COR-L47 (cell line): ENCODE measurements at places on chromosomes 2 and 18.

- DNase-seq = no peak
Measured at GRCh38 chr2:62713837-62714236, 8.3 kb downstream of the EHBP1 start.

GRCh38 chr2:241814643-241815476 lies 5.9 kb downstream of the NEU4 start:
- no peak for DNase-seq

DNA sequence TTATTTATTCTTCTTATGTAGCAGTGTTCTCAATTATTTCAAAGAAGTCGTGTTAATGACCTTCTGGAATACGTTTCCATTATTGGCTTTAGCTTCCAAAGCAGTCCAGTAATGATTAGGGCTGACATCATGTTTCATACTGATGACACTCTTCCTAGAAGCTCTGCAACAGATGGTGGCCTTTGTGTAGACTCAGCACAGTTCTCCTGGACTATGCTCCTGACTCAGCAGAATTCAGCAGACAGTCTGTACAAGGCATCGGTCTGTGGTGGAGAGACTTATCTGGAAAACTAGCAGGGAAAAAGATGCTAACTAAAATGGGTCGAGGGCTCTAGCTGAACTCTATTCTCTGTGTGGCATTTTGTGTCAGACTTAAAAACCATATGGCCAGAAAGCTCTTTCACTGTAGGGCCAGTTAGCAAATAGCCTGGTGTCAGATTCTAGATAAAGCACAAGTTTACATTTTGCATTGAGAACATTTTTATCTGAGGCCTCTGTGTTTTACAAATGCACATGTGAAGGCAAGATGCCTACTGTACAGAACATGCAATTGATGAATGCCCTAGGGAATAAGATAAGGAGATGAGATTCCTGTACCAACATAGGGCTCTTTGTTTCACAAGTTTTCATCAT lies 35.1 kb downstream of the GULP1 start:
- DNase-seq = no peak

DNA sequence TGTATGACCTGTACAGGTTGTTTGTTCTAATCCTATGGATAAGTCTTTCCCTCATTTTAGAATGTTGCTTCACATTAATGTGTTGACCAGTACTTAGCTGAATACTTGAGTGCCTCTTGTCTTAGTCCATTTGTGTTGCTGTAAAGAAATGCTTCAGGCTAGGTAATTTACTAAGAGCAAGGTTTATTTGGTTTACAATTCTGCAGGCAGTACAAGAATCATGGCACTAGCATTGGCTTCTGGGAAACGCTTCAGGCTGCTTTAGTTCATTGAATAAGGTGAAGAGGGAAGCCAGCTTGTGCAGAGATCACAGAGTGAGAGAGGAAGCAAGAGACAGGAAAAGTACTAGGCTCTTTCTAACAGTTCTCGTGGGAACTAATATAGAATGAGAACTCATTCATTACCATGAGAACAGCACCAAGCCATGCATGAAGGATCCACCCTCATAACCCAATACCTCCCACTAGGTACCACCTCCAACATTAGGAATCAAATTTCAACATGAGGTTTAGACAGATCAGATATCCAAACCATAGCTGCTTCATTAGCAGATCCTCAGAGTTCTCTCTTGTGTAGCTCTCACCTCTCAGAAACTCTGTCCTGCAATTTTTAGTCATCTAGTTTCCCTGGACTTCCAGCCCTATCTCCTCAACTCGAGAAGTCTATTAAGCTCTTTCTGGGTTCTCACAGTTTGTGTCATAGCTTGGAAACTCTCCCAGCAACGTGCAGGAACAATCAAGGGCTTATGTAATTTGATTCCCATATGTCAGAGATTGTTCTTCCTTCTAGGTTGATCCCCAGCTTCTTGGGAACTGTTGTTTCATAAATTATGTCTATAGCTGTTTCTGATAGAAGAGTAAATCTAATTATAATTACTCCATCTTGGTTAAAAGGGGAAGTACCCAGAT lies 2082.3 kb upstream of the CELF4 start:
- DNase-seq = peak; percentile 22

DNA sequence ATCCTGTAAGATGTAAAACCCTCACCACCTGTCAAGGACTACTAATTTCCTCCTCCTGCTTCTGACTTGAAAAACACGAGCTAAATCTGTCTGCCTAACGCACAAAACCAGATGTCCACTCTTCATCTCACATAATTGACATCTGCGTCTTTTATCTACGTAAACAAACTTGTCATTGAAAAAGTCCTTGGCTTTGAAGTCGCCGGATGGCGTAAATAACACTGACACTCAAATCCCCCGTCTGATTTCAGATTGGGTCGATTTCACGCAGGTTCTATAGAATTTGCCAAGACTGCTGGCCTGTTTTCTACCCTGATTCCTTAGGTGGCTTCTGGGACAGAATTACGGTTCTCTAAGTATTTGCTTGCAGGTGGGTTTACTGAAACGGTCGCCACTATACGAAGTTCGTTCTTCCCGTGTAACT lies 539 bp upstream of the MOB4 start:
- no peak for DNase-seq

DNA sequence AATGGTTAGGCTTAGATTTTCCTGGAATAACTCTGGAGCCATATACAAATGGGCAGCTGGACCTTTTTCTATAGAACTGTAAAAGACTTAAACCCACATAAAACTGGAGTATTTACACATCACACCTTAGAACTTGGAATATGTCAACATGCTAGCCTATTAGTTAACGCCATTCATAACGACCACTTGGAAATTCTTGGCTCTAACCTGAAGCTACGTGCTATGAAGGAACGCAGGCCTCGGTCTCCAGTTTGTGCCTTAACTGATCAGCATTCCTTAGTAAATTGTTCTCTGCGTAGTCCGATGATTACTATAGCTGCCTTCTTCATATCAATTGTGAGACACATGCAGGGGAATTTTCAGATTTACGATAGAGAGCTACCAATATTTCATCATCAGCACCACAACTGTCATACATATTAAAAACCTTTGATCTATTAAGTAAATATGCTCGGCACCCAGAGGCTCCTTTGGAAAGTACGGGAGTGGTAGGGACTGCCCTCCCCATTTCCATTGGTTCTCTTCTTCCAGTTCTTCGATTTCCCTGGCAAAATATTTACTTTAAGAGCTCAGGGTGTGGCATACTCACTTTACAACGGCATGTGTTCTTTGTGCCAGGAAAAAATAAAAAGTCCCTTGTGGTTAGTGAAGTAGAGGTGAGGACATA lies 17.5 kb upstream of the CCL20 start:
- no peak for DNase-seq

DNA sequence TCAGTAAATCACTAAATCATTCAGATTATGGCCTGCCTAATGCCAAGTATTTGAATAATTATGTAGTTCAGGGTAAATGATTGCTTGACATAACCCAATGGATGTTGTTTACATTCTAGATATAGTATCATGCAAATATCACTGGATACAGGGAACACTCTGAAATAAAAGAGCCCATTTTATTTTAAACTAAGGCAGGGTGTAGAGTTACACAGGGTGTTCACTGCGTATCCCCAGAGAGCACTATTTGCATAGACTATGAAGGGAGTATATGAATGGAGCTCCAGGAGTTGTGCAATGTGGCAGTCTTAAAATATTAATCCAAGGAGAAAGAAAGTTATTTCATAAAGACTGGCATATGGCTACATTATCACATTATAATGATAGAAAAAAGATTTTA lies 701.1 kb upstream of the KLHL29 start:
- DNase-seq = no peak

DNA sequence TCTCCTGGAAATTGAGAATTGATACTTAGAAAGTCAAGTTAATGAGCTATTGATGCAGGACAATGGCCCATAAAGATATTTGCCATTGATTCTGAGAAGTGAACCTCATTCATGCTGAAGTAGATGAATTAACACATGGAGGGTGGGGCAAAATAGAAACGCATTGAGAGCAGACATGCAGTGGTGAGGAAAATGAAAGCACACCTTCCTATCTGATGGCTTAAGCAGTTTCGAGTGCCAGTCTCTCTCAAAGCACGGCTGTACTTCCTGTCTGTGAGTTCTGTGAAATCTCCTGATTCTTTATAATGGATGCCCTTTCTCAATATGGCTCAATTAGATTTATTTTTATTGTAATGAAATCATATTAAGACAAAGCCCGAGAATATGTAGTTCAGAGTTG lies 247.0 kb downstream of the TMX3 start:
- DNase-seq = no peak

GRCh38 chr18:80249217-80250093 lies 2.1 kb upstream of the PARD6G start:
- no peak for DNase-seq

DNA sequence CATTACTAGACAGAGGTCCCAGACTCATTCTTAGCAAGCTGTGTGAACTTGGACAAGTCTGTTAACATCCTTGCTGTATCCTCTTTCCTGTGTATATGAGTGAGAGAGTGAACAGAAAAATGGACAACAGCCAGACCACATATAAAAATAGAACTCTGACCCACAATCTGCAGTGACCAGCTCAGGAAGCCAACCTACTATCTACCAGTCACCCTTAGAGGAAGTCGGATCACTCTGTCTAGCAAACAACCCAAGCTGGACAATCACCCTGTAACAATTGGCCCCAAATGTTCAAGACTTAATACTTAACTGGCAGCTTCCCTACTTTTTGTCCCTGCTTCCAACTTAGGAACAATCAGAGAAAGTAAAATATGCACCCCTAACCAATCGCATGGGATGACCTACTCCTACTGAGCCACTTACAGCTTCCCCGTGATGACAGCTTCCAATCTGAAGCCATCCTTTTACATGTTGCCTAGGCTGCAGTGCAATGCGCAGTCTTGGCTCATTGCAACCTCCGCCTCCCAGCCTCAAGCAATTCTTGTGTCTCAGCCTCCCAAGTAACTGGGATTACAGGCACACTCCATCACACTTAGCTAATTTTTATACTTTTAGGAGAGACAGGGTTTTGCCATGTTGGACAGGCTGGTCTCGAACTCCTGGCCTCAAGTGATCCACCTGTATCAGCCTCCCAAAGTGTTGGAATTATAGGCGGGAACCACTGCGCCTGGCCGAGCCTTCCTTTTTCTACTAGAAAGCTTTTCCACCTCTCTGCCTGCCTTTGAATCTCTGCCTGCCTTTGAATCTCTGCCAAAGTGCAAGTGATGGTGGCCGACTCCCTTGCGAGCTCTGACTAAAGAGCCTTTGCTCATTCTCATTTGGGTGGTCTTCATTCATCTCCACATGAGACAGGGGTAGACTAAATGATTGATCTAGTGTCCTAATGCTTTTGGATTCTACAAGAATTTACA lies 158.3 kb upstream of the NDUFV2 start:
- no peak for DNase-seq

DNA sequence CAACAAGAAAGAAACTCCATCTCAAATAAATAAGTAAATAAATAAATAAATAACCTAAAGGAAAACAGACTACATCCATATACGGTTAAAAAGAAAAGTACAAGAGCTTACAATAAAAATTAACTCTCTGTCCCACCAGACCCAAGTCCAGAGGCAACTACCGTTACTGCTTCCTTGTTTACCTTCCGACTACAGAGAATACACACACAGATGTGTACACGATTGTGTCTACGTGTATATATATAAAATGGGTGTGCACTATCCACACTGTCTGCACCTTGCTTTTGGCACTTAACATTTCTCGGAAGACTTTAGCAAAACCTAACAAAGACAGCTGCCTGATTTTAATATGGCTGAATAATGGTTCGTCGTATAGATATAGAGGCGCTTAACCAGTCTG lies 69.9 kb downstream of the ACTR2 start:
- DNase-seq = no peak

DNA sequence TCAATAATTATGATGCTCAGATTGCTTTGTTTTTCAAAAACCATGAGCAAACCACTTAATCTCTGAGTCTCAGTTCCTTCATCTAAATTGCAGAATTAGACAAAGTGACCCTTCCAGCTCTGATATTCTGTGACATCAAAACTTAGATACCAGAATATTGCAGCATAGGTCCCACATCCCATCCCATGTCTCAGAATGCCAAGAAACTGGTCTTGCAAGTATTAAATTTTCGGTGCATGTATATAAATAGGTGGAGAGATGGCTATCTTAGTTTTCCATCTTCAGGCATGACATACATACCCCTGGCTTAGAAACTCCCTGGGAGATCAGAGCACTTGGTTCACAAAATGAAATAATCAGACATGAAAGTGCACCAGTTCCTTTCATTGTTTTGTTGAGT lies 39.8 kb downstream of the WDR75 start:
- DNase-seq = no peak

GRCh38 chr2:125456693-125457363 lies 1199.1 kb upstream of the GYPC start:
- DNase-seq = peak; percentile 78

GRCh38 chr2:36657703-36658102 lies 38.8 kb upstream of the VIT start:
- no peak for DNase-seq

- DNase-seq = no peak
Measured at GRCh38 chr18:24735624-24736231, 275.3 kb downstream of the HRH4 start.
